ENCODE measurements at places on chromosomes 6 and 20.
A peak's percentile ranks its signal among the peaks of the same experiment; 100 is the strongest.

DNA sequence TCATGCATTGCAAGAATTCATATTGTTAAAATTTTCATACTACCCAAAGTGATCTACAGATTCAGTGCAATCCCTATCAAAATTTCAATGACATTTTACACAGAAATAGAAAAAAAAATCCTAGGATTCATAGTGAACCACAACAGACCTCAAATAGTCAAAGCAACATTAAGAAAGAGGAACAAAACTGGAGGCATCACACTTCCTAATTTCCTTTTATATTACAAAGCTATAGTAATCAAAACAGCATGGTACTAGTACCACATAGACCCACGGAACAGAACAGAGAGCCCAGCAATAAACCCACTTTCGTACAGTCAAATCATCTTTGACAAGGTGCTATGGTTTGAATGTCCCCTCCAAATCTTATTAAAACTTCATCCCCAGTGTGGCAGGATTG lies 39.7 kb downstream of the NTSR1 start:
- no peak for DNase-seq

GRCh38 chr6:135145063-135145800 lies 35.9 kb upstream of the MYB start:
- no peak for DNase-seq

- DNase-seq = peak; percentile 15
These were observed 25.1 kb upstream of the TRIM26 start for GRCh38 chr6:30238178-30238795.

- no peak for DNase-seq
These were observed 93.6 kb downstream of the PCSK2 start for GRCh38 chr20:17320456-17320855.

DNA sequence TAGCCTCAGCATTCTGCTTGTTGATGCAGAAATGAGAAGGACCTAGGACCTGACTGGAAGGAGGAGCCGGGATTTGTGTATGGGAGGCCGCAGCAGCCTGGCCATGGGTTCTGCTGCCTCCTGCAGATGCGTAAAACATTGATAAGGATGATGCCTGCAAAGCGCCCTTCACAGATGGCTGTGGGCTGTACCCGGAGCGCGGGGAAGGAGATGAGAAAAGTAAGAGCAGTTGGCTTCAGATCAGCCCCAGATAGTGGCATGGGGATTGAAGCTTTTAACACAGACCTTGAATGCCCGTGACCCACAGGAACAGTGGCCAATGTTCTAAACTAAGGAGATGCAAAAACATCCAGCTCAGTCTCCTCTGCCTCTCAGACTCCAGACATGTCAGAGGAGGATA lies 136.4 kb upstream of the KCNG1 start:
- DNase-seq = no peak

DNA sequence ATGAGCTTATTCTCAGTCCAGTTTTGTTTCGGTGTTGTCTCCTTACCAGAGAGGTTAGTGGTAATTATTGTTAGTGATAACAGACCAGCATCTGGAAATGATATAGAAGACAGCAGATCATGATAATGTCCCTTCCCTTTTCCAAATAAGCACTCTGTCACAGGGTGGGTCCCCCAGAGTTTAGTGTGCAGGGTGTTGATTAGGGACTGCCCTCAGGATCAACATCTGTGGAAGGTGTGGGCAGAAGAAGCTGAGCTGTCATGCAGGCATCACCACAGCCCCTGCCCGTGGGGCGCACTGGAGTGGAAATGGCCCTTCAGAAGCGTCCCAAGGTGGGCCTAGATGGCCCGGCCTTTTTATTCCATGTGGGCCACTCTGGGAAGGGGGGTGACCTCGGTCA lies 67.6 kb upstream of the DTNBP1 start:
- DNase-seq = no peak

DNA sequence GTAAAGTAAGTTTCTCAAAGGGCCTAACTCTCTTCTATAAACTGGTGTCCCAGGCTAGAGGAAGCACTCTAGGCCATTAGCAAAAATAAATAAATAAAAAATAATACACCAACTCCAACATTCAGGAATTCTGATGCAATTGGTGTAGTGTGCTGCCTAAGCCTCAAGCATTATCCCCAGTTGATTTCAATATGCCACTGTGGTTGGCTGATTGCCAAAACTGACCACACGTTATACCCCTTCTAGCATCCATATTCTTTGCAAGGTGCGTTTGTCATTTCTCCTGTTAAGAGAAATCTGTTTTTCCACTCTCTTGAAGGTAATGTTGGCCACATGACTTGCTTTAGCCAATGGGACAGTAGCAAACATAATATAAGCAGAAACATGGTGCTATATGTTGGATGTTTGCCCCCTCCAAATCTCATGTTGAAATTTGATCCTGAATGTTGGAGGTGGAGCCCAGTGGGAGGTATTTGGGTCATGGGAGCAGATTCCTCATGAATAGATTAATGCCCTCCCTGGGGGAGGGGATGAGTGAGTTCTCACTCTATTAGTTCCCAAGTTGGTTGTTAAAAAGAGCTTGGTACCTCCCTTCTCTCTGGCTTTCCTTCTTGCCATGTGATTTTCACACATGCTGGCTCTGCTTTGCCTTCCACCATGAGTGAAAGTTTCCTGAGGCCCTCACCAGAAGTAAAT lies 71.9 kb upstream of the PLCB4 start:
- no peak for DNase-seq

DNA sequence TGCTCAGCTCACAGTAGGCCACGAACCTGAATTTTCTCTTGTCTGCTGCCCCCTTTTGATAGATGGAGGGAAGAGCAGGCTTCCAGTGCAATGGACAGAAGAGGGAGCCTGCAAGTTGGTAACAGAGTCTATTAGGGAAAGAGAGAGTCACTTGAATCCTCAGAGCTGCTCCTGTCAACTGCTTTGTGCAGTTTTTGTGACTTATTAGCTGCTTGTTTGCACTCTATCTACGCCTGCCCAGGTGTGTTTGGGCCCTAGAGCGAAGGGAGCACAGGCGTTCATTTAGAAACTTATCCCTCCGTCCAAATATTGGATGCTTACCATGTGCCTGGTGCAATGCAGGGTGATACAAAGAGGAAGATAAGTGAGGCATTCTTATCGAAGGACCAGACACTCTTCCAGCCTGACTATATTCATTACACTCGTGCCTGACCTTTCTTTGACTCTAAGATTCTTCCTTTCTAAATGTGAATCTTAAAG lies 11.6 kb upstream of the SLC2A12 start:
- DNase-seq = peak; percentile 27

- no peak for DNase-seq
These were observed 23.7 kb upstream of the ZC3H12D start for GRCh38 chr6:149508485-149508884.

DNA sequence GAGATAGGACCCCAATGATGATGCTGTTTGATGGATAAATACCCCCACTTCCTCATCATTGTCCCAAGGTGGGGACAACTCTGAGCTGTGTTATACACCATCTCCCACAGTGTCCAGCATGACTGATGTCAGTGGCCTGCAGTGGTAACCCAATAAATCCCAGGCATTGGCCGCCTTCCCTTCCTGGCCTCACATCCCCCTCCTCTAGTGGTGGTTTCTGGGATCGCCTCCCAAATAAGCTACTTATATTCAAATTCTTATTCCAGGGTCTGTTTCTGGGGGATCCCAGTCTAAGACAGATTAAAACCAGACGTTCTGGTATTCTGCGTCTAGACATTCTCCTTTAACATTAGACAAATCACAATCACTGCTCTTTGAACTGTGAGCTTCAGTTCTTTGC lies 90.6 kb downstream of the SCP2D1 start:
- no peak for DNase-seq

- DNase-seq = peak; percentile 48
These were observed 1.4 kb downstream of the TFEB start for GRCh38 chr6:41733707-41734665.

DNA sequence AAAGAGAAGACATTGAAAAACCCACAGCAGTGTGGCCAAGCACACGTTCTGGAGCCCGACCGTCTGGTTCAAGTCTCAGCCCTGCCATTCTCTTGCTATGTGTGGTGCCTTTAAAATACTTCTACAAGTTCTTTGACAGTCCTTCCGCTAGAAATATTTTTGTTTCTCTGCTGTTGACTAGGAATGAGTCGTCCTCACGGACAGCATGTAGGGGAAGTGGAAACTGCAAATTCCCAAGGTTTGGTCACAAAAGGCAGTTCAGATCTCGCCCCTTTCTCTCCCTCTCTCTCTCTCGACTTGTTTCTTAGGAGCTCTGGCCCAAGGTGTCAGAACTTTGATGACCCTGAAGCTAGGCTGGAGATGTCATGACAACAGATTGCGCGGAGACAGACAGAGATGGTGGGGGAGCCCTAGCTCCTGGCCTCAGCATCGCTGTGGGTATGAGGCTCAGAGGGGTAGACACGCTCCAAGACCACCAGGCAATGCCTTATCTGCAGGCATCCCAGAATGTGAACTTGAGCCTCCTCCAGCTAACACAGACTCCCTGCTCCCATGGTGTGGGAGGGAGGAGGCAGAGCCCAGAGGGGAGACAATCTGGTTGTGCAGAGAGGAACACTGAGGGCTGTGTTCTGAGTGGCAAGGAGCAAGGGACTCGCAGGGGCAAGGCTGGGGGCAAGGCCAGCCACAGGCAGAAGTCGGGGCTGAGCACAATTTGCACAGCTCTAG lies 368.9 kb upstream of the SULF2 start:
- no peak for DNase-seq

DNA sequence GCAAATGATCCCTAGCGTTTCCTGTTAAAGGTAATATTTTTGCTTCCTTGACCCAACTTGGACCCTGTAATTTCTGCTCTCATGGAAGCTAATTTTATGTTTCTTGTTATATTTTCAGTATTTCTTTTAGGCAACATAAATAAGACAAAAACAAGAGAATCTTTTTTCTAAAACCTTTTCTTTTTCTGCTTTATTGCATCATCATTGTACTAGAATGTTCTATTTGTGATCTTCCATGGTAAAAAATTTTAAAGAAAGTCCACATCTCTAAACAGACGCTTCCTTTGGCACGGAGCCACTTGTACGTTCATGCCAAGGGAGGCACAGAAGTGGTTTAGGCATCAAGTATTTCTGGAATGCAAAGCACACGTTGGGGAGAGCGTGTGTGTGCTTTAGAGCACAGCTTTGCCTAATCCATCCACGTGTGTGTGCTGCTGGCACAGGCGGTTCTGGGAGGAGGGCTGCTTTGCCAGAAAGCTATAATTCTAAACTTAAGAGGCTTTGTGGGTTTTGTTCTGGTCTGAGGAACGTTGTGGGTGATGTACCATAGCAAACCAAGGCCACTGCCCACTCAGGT lies 98.3 kb downstream of the SASH1 start:
- no peak for DNase-seq

GRCh38 chr20:49187330-49187850 lies 744 bp downstream of the STAU1 start:
- DNase-seq = no peak

Measured in stimulated activated CD8-positive, alpha-beta memory T cell treated with anti-CD3 and anti-CD28 coated beads, Interleukin-12 subunit alpha, Interleukin-12 subunit beta, amount 100 ng/mL, for 1 hour (primary cell).